ENCODE measurements at places on chromosomes 13 and 19.

GRCh38 chr19:52923778-52924593 lies 758 bp upstream of the ZNF888 start:
- DNase-seq: no peak

GRCh38 chr19:2334986-2335846 lies 6.7 kb downstream of the SPPL2B start:
- no peak for DNase-seq

DNA sequence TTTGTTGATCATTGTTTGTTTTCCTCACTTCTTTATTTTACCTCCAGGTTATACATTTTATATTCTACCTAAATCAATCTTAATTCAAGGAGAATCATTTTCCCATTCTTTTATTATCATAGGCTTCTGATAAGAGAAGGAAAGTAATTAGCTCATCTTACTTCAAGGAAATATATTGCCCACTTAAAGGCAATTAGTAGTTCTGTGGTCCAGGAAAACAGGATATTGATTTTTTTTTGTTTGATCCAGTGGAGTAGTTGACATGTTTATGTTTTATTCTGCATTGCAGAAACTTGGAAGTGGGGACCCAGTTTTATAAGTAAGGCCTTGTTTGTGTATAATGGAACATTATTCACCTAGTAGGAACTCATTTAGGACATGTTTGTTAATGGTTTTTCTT lies 390.6 kb downstream of the NDFIP2 start:
- DNase-seq: no peak

DNA sequence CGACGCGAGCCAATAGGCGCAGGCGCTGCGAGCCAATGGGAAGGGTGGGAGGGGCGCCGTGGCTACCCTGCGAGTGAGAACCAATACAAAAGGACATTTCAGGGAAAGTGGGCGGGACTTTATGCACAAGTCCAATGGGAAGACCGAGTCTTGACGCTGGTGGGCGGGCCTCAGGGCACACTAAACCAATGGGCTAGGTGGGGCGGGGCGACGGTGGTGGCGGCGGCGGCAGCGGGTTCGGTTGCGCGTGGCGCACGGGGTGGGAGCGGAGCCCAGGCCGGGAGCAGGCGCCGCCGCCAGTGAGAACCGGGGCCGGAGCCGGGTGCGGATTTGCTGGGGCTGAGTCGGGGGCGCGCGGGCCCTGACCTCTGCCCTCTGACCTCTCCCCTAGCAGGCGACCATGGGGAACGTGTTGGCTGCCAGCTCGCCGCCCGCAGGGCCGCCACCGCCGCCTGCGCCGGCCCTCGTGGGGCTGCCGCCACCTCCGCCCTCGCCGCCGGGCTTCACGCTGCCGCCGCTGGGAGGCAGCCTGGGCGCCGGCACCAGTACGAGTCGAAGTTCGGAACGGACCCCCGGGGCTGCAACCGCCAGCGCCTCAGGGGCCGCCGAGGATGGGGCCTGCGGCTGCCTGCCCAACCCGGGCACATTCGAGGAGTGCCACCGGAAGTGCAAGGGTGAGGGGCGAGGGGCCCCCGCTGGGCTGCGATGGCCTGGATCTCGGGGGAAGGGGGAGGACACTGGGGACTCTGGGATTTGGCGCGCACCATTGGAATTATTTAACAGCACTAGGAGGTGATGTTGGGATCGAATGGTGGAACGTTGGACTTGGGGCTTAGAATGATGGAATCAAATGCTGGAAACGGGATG lies at the start of gene TOMM40:
Gene TOMM40, plus strand, starts transcription at position 239 of the 867 bp plus-strand sequence. Its CDS starts 162 bp downstream, at position 401.
- DNase-seq: peak; percentile 100
